ENCODE measurements at places on chromosomes 5 and 9. TPM values are rescaled to one million over a fixed set of nuclear protein-coding genes. Genes with fewer than 3 reads are reported as not detected.

Gene IL9
- not detected for total RNA-seq

Gene HSDL2
- 11.6 TPM for total RNA-seq

Gene FAM221B
- total RNA-seq: not detected

Gene CEMIP2
- total RNA-seq: 123 TPM

Gene JAK2
- 39.8 TPM for total RNA-seq

Gene GRM6
- total RNA-seq: 0.63 TPM

Gene MARCOL
- total RNA-seq: not detected

Gene DOCK8
- total RNA-seq: 4.1 TPM

Gene SLC45A2
- 2.5 TPM for total RNA-seq

Gene LPAR1
- 20.7 TPM for total RNA-seq

Gene LCN12
- 0.94 TPM for total RNA-seq

Gene HAVCR1
- total RNA-seq: 0.94 TPM

Gene RNF183
- total RNA-seq: not detected

Gene CLIC3
- not detected for total RNA-seq

Gene PCDHA1
- 9.1 TPM for total RNA-seq

Gene RLN2
- not detected for total RNA-seq

Gene CDH9
- total RNA-seq: 14.7 TPM

Measured in parietal lobe (tissue), 2 donors.